ENCODE measurements at places on chromosomes 3 and 15. TPM values are rescaled to one million over a fixed set of nuclear protein-coding genes. Genes with fewer than 3 reads are reported as not detected.

NAALADL2 gene
- 0.23 TPM for total RNA-seq

ZDHHC3 gene
- 58.7 TPM for total RNA-seq

CPNE9 gene
- not detected for total RNA-seq

CDC25A gene
- 25.5 TPM for total RNA-seq

DPPA4 gene
- total RNA-seq: not detected

XCR1 gene
- not detected for total RNA-seq

IGSF10 gene
- not detected for total RNA-seq

HAPLN3 gene
- total RNA-seq: 7.4 TPM

FANCD2OS gene
- not detected for total RNA-seq

MESP2 gene
- total RNA-seq: 1.7 TPM

CADPS gene
- total RNA-seq: not detected

STRIT1 gene
- not detected for total RNA-seq

PPP1R14D gene
- not detected for total RNA-seq

GRAMD1C gene
- total RNA-seq: 2.6 TPM

ITIH3 gene
- total RNA-seq: not detected

GPR176 gene
- 17.5 TPM for total RNA-seq

RBPMS2 gene
- not detected for total RNA-seq

CEP97 gene
- total RNA-seq: 6.6 TPM

TRPM1 gene
- total RNA-seq: not detected

AHSG gene
- total RNA-seq: not detected

MUC13 gene
- not detected for total RNA-seq

PRR20G gene
- total RNA-seq: not detected

SERPINI2 gene
- not detected for total RNA-seq

SNTN gene
- not detected for total RNA-seq

FAM174B gene
- total RNA-seq: 0.61 TPM

ARHGAP31 gene
- 2.2 TPM for total RNA-seq

ANKRD34C gene
- not detected for total RNA-seq

Measured in hair follicular keratinocyte (primary cell).